Stimulated activated naive CD4-positive, alpha-beta T cell treated with Interleukin-2 at 50 U/mL for 16 hours (primary cell): ENCODE measurements at places on chromosomes 5 and 9.

- no peak for DNase-seq
Measured at GRCh38 chr5:504326-505154, 19.7 kb downstream of the SLC9A3 start.

- DNase-seq, result no peak
Measured at GRCh38 chr9:89657765-89658164, 53.0 kb downstream of the GADD45G start.

DNA sequence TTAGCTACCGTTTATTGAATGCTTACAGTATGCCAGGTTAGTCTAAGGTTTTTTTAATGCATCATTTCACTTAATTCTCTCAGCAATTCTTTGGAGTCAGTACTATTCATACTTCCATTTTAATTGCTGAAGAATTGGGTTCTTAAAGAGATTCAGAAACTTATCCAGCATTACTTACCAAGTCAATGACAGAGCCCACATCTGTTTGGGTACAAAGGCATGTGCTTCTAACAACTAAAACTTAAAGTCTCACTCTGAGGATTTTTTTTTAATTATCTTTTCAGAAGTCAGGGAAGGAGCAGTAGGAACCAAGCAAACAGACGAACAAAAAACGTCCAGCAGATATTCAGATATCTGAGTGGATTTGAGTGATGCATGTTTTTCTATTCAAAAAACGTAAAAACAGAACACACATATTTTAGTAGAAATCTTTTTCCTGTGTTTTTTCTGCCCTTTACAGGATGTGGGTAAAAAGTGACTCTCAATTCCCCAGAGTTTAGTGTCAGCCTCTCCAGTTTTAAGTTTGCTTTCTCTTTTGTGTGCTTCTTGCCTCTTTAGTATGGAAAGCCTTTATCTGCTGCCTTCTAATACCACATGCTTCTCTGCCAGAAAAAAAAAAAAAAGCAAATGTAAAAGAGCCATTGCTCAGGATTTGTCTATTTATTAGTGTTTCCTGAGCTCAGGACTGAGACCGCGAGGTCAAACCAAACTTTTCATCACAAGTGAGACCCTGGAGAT lies 118.0 kb downstream of the PRKACG start:
- DNase-seq, result no peak

GRCh38 chr9:127578627-127578951 lies 33.5 kb upstream of the STXBP1 start:
- DNase-seq, result no peak

DNA sequence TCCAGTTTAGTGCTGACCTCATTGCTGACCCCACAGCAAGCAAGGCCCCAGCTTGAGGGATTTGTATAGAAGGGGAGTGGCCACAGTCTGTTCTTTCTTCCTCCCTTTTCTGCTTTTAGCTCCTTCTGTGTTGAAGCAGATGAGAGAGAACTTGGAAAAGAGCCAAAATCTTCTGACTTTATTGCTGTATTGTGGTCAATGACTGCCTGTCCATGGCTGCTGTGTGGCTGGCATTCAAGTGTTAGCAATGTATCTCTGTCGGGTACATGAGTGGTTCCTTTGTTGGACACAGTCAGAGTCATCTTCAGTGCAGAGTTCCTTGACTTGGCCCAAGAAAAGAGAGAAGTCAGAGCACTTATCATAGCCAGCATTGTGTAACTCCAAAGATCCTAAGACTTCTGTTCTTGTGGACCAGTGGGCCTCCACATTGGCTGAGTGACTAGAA lies 154.1 kb downstream of the LRRC70 start:
- no peak for DNase-seq

DNA sequence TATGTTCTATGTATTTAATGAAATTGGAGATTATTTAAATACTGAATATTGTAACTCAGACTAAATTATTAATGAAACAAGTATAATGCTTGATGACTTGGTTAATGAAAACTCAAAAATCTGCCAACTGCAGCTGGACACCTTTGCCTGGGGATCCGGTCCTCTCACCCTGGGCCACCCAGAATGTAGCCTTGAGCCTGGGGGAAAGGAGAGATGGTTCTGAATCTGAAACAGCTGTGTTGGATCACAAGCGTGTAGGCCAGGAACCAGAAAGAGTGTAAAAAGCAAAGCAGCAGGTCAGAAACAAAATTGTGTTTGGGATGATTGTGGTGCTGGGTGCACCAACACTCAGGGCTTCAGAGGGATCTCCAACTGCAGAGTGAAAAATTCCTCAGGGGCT lies 38.5 kb downstream of the ADAMTS16 start:
- DNase-seq, result no peak

DNA sequence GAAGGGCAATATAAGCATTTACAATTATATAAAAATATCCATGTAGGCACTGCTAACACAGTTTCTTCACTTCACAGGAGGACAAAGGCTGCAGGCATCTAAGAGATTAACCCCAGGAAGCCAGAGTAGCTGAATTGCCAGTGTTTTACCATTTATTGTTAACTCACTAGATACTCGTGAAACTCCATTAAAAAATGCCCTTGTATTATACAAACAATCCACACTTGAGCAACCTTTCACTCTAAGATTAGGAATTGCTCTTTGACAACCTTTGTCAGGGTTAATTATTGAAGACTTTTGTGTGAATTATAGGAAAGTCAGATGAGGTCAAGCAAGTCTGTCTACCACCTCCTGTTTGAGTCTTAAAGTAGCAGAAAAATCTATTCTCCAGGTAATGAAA lies 317.8 kb downstream of the ADGRV1 start:
- no peak for DNase-seq

- DNase-seq, result no peak
Measured at GRCh38 chr9:79970146-79970425, 398.3 kb downstream of the TLE4 start.

DNA sequence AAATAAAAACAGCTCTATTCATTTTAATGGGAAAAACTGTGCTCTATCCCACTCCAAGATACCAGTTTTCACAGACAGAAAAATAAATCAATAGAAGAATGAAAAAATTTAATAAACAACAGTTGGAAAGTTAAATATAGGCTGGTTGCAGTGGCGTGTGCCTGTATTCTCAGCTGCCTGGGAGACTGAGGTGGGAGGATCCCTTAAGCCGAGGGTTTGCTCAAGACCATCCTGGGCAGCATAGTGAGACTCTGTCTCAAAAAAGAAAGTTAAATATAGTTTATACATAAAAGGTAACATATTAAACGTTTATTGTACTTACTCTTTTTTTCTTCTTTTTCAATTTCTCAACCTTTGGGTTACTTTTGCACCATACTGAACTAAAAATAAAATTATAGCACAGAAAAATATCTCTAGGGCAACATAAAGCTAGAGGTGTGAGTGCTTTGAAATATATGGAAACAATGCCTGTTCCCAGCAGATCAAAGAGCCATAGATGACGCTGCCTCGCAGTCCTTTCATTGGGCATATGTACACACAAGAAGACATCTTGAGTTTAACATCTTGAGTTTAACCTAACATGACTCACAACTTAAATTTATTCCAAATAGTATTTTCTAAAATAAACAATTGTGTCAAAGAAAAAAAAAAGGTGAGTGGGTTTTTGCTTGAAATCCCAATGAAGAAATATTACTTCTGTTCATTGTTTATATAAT lies 25.7 kb upstream of the KLF9 start:
- no peak for DNase-seq

DNA sequence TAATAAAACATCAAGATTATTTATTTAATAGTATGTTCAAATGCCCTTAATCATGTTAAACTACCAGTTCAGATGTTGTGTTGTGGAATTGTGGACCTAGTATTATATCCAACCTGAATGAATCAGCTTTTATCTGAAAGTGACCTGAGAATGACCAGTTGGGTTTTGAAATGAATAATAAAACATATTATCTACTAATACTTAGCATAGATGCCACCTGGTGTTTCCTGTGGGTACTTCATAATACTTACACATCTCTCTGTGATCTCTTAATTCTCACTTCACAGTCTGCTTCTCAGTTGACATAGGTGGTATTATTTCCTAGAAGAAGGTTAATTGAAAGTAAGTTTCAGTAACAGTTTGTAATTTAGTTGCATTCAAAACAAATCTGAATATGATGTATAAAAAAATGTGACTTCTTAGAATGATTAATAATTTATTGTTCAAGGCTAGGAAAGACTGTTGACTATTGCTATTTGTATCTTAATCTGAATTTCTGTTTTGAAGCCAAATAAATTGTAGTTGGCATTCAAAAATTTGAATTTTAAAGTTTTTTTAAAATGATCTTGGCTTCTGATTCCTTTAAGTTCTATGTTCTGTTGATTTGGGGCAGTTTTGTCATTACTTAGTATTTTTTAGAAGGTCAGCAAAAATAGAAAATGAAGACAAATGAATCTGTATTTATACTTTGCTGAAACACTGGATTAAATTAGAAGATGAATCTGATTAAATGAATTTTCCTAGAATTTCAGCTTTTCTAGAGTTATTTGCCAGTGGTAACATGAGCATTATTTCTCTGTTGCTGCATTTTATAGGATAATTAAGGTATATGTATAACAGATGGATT lies 48.2 kb downstream of the KIF2A start:
- no peak for DNase-seq
